AG09319 (cell line): ENCODE measurements at places on chromosomes 7 and 10.

DNA sequence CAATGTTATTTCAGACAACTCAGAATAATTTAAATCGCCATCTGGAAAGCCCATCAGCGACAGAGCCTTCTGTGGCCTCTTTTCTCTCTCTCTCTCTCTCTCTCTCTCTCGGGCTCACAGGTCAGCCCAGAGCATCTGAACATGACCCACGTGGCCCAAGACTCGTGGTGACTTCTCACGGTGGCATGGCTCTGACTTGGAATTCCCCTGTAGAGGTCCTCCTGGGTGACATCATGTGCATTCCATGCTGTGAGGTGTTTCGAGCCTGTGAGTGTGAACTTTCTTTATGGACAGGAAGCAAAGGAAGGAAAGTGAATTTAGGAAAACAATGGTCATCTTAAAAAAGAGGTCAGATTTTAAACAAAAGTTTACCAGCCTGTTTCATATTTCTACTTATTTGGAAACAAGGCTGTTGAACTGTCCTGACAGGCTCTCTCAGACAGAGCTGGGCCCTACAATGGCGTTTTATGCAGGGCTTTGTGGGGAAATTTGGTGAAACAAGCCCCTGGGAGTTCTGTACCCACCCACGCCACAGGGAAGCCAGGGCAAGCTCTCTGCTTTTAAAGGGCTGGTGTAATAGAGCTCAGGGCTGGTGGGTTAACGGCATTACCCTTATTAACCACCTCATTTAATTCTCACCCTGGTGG, 359.7 kb upstream of the ZNF32 start:
- no peak for DNase-seq

DNA sequence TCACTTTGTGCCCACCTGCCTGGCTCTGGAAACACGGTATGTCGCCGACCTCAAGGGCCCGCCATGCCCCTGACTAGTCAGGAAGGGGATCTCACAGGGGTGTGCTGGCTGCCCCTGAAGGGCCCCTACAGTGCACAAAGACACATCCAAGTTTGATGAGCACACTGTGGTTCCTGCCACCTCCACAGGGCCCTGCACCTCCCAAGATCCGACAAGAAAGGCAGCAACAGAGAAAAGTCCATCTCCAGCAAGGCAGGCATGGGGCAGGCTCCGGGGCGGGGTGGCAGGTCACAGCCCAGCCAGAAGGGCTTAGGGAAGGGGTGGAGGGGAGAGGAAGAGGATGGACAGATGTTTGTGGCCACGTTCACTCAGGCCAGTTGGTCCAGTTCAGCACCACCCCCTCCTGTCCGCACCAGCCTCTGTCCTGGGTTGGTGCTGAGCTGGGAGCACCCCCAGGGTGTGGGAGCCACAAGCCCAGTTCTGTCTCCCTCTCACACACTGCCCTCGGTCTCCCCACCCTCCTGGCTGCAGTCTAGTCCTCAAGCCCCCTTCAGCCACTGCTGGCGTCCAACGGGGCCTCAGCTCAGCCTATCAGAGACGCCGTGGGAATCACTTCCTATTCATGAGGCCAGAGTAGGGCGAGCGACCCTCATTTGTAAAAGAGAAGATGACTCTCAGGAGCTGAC, 11.5 kb downstream of the DRGX start:
- DNase-seq, result no peak

GRCh38 chr7:20438248-20438647, 107.5 kb downstream of the ITGB8 start:
- no peak for DNase-seq

DNA sequence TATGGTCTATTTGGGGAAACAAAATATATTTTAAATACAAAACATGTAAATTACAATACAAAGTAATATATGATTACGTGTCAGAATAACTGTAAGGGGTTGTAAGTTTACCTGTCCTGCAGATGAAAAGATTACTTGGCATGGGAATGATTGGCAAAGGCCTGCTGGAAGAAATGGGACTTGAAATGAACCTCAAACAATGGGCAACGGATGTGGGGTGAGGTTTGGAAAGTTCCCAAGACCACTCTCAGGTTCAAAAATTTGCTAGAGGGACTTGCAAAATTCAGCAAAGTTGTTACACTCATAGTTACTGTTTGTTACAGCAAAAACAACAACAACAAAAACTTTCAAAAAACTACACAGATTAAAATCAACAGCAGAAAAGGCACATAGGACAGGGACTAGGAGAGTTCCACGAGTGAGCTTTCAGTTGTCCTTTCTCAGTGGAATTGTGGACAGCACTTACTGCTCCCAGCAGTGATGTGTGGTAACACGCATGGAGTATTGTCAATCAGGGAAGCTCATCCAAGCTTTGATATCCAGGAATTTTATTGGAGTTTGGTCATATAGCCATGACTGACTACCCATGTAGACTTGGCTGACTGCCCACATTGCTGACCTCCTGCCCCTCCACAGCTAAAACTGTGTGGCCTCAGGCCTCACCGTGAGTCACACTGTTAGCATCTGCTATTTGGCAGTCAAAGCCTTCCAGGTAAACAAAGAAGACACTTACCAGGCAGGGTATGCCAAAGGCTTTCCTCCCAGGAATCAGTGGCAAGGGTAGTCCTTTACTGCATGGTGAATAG, 43.8 kb downstream of the EXOC6 start:
- peak; percentile 47 for DNase-seq

GRCh38 chr10:11515596-11516430, 95.6 kb downstream of the USP6NL start:
- peak; percentile 41 for DNase-seq

GRCh38 chr10:58064714-58065528, 202.8 kb downstream of the IPMK start:
- DNase-seq, result peak; percentile 23

DNA sequence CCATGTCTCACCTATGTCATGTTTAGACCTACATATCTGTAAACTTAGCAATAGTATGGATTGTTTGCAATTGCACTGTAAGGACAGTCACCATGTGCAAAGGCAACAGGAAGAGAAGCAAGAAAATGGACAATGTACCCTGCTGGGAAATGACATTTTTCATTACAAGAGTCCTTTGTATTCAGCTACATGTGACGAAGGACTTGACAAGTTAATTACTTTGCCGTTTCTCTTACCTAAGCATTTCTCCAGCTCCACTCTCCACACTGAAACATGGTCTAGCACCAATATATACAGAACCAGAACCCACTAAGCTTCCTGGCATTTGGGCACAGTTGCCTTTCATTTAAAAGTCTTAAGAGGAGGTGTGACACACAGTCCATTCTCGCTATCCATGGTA, 76.6 kb upstream of the PFKP start:
- no peak for DNase-seq

GRCh38 chr7:4788627-4789189, 13.3 kb downstream of the AP5Z1 start:
- DNase-seq, result no peak
